ENCODE measurements at places on chromosomes 1 and 21.

DNA sequence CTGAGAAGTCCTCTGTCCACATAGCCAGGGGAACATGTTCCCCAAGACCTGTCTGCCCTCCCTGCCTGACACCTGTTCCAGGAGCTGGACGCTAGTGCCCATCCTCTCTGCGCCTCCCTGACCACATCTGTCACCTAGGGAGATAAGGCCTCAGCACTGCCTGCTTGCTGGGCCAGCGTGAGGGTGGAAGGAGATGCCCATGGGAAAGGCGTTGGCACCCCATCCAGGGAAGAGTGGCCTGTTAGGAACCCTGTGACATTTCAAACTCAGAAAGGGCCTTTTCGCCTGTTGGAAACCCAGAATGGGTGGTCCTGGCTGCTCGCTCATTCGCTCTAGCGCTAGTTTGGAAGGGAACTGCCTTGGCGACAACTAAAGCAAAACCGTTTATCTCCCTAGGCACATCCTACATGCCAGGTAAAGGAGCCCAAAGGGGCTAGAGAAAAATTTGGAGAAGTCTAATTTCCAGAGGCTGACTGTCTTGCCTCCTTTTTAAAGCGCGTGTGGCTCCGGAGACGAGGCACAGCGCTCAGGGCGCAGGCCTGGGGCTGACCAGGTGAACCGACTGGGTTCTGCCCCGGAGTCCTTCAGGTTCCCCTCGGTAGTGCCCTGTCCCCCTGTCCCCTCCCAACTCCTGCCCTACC is 410 bp downstream of the ACTA1 start:
- DNase-seq, result no peak

DNA sequence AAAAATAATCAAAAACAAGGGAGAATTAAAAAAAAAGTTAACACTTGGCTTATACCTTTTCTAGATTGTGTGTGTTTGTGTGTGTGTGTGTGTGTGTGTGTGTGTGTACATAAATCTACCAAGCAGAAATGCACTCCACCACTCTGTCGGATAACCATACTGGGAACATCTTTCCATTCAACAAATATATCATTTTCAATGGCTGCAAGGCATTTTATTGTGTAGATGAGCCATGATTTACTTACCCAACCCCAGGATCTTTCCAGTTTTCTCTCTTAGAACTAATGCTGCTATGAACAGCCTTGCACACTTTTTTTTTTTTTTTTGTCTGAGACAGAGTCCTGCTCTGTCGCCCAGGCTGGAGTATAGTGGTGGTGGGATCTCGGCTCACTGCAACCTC is 25.8 kb downstream of the LRRC38 start:
- no peak for DNase-seq

- no peak for DNase-seq
Measured at GRCh38 chr1:55503663-55504305, 288.6 kb upstream of the USP24 start.

DNA sequence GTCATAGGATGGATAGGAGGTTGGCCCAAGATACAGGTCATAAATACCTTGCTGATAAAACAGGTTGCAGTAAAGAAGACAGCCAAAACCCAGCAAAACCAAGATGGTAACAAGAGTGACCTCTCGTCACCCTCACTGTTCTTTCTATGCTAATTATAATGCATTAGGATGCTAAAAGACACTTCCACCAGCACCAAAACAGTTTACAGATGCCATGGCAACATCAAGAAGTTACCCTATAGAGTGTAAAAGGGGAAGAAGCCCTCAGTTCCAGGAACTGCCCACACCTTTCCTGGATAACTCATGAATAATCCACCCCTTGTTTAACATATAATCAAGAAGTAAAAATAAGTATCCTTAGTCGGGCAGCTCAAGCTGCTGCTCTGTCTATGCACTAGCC is 671.9 kb downstream of the PTPRC start:
- no peak for DNase-seq

DNA sequence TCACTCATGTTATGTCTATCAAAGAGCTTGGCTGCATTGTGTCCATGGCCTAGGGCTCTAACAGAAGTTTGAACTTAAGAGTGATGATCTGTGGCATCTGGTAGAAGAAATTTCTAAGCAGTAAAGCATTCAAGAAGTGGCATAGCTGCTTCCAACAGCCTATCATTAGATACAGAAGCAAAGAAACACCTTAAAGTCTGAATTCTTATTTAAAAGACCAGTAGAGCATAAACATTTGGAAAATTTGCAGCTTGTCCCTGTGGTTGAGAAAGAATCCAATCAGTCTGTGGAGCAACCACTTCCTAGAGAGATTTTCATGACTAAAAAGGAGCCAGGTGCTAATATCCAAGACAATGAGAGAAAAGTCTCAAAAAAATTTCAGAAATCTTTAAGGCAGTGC is 165.5 kb downstream of the SNX7 start:
- DNase-seq, result no peak
